ENCODE measurements at places on chromosomes 11 and 22.

DNA sequence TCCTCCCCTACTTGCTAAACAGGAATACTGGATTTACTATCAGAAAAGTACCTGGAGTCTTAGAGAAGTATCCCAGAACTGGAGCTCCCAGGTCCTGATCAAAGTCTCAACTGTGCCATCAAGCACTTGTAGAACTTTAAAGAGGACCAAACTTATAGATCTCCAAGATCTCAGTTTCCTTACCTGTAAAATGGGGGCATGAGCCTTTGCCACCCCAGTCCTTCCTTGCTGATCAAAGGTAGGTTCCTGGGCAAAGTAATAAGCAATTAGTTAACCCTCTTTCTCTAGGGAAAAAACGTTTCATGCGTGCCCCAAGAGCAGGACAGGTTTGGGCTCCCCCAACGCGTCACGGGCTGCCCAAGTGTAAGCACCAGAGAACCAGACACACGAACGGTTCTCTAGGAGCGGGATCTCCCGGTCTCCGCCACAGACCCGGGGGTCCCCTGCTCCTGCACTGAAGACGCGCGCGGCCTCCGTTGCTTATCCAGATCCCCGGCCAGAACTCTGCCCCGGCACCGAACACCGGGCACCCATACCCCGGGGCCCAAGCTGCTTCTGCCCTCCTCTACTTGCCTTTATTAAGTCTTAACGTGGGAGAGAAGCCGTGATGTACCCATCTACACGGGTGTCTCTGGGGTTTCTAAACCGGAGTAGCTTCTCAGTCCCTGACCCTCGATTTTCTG is 505 bp downstream of the ZNF214 start:
- DNase-seq, result no peak

- no peak for DNase-seq
Measured at GRCh38 chr11:12958986-12959385, 50.1 kb upstream of the RASSF10 start.

- DNase-seq, result no peak
Measured at GRCh38 chr22:32545801-32546200, 71.2 kb downstream of the FBXO7 start.

GRCh38 chr22:40628354-40629042 is 8.0 kb downstream of the MRTFA start:
- no peak for DNase-seq
